ENCODE measurements at places on chromosomes 7 and 10.

- DNase-seq, result no peak
These were observed 64.9 kb downstream of the CTTNBP2 start for GRCh38 chr7:117808341-117808757.

DNA sequence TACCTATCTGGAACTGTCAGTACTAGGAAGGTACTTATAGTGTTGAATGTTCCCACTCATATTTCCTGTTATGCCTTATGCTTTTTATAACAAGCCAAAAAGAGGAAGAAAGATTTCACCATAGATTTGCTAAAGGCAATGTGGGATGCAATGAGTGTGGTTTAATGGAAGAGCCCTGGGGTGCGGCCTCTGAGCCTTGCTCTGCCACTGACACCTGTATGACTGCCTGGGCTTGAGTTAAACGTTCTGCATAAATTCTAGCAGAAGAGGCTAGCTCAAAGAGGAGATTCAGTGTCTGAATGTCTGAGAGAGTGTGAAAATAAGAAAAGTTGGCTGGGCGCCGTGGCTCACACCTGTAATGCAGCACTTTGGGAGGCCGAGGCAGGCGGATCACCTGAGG lies 143.8 kb downstream of the TPST1 start:
- DNase-seq, result no peak

DNA sequence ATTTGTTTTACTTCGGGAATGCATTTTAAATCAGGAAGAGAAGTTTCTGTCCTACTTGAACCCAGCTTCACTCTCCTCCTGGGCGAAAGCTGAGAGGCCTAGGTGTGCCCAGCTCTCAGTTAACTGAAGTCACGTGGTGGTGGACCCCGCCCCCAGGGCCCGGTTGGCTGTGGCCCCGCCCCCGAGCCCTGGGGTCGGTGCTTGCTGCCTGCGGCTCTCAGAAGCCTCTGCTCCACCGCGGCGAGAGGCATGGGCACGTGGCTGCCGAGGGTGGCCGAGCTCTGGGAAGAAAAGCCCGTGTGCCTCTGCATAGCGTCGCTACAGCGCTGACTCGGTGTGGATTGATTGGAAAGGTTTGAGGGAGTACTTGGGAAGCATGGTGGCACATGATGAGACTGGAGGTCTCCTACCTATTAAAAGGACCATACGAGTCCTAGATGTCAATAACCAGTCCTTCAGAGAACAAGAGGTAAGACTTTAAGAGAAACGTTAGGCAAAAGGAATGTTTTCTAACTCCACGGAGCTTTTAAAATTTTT lies 34.1 kb downstream of the NET1 start:
- DNase-seq, result peak; percentile 83

GRCh38 chr7:116236020-116236630 lies 25.8 kb downstream of the TES start:
- peak; percentile 70 for DNase-seq

GRCh38 chr10:97744405-97745035 lies 7.6 kb downstream of the ZFYVE27 start:
- no peak for DNase-seq

DNA sequence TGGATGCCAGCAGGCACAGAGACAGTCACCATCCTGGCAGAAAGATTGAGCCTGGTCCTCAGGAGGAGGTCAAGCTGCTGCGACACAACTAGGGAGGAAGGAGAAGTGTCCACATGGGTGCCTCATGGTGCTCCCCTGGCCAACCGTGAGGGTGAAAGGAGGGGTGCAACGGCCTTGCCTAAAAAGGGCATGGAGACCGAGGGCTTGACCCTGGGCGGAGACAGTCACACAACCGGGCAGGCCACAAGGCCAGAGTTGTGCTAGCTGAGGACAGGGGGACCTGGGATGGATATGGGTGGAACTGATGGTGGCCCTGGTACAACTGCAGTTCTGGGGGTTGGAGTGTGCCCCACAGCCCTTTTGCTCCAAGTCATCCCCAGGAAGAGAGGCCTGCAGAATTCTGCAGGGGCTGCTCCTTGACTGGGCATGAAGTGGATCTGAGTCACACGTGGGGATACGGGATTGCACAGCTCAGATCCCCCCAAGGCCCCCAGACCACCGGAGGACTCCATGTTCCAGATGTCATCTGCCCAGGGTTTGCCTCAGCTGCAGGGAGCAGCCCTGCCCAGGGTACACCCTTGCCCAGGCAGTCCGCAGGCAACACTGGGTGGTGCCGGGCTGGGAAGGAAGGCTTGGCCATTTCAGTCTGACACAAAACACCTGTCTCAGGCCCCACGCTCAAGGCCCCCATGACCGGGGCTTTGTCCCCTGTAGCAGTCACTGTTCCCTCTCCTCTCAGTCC lies 602.3 kb upstream of the MGMT start:
- DNase-seq, result no peak

- peak; percentile 74 for DNase-seq
These were observed 642 bp upstream of the PRKG1 start for GRCh38 chr10:51073453-51074237.

GRCh38 chr7:133854739-133855138 lies 272.4 kb upstream of the LRGUK start:
- peak; percentile 69 for DNase-seq

DNA sequence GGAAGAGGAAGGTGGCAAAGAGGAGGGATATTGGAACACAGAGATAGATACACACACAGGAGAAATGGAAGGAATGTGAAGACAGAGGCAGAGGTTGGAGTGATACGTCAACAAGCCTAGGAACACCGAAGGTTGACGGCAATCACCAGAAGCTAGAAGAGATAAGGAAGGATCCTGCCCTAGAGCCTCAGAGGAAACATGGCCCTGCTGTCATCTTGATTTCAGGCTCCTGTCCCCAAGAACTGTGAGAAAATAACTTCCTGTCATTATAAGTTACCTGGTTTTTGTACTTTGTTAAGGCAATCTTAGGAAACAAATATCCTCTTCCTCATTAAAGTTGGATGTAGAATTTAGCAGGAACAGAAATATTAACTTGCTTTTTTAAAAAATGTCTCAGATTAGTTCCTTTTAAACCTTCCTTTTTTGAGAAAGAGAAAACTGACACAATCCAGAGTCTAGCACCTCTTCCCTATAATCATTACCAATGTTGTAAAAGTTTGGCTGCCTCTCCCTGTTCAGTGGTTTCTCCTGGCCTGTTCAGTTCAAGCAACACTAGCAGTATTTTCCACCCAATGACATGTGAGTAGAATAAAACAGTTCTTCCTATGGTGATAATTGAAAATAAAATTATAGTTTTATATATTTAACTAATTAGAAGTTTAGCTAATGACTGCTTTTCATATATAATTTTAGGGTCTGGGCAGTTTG lies 28.8 kb upstream of the GNAI1 start:
- no peak for DNase-seq

DNA sequence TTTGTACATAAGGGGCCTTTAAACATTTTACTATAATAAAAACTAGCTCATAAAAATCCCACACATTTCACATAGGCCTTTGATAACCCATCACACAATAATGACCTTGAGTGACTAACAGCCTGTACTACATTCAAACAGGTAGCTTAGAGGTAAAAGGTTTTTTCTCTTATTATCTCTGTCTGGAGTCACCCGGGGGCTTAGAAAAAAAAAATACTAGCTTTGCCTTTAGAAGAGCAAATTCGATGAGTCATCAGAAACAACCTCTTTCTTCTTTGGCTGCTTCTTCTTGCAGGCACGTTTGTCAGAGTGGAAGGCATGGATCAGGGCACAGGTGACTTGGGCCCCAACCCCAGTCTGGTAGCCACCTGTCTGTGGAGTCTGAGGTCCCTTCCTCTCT lies 43.4 kb upstream of the ADO start:
- peak; percentile 76 for DNase-seq

DNA sequence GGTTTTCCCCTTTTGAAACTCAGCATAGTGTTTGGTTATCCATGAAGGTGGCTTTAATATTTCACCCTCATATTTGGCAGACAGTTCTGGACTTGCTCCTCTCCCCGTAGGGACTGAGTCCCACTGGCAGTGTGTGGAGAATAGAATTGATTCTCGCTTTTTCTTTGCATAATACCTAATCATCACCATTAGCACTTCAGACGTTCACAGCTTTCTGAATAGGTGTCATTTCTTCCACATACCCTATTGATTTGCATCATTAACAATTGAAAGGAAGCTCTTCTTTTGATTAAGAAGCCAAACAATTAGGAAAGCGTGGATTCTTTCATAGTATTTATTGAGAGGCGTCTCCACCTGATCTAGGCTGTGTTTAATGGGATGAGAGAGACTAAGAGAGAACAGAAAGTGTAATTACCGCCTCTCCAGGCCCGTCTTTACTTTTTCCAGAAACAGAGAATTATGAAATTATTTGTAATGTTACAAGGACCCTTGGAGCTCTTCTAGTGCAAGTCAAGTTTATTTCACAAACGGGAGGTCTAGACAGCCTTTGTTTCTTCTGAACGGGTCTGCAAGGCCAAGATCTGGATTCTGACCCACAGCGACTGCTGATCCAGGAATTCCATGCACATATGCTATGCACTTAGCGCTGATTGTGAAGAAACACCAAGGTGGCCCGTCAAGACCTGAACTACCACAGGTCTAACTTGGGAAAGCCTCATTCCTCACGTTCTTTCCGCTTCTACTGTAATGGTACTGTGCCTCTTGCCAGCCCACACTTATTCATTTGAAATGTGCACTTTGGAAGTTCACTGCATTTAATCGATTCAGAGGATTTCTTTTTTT lies 249.9 kb upstream of the C7orf33 start:
- DNase-seq, result no peak

- DNase-seq, result no peak
These were observed 59.7 kb upstream of the PDCD4 start for GRCh38 chr10:110811791-110812581.

- peak; percentile 86 for DNase-seq
These were observed 11.1 kb downstream of the STEAP1B start for GRCh38 chr7:22488643-22489462.

DNA sequence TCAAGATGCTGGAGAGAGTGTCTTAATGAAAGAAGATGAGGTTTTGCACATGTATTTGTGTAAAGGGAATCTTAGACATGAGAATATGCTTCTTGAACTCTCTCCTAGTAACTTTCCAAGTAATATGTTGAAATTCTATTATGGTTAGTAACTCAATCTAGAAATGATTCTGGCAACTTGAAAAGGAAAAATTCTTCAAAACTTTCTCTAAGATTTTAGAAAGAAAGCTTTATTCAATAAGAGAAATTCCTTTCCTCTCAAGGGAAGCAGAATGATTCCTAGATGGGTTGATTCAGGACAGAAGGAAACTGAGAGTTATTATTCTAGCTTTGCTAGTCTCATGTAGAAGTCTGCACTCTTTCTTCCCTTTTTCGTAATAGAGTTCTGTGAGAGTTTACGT lies 364.3 kb upstream of the PLXDC2 start:
- DNase-seq, result no peak

DNA sequence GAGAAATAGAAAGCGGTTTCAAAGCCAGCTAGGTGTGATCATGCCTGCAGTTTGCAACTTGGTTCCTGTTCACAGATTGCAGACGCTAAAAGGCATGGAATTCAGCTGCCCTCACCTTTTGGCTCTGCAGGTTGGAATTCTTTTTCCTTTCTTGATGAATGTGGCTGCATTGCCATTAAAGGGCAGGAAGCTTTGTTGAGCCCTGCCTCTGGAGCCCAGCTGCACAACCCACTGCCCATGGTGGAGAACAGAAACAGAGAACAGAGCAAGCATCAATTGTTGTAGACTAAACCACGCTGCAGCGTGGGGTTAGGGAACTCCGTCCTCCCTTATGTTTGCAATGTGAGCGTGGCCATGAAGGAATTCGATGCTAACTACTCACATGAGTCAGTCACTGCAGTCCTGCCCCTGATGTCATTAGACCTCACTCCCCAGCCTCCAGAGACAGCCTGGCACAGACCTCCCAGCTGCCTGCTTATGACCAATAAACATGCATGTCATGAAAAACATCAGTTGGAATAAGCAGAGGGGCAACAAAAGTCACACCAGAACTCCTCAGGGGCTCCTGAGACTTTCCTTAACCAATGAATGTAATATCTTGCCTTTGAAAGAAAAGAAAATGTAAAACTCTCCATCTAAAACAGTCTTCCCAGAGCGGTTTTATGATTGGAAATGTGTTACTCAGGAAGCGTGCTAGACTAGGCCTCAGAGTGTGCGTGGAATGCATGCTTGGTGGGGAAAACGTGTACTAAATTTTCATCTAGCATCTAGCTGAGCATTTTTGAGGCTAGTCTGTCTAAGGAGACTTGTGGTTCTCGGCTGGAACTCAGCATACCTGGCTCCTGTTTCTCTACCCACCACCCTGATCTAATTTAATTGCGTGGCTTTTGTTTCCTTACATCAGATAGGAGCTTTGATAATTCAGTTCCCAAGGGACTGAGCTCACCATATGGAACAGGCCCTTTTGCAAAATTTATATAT lies 232.2 kb downstream of the KIAA1217 start:
- peak; percentile 38 for DNase-seq

DNA sequence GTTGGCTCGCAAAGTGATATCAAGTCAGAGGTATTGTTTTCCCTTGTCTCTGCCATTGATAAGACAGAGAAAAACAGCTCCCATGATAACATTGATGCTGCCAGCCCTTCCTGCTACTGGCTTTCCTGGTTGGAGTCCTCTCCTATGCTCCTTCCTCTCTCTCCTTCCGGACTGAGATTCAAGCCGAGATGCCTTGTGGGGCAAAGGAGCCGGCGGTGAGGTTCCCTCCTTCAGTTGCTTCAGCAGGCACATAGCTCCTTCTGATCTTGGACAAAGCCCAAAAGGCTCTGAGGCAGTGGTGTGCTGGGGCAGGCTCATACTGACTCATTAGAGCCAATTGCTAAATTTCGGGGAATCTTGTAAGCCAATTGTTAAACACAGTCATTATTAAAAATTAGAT lies 8.8 kb upstream of the ZCCHC24 start:
- peak; percentile 99 for DNase-seq

DNA sequence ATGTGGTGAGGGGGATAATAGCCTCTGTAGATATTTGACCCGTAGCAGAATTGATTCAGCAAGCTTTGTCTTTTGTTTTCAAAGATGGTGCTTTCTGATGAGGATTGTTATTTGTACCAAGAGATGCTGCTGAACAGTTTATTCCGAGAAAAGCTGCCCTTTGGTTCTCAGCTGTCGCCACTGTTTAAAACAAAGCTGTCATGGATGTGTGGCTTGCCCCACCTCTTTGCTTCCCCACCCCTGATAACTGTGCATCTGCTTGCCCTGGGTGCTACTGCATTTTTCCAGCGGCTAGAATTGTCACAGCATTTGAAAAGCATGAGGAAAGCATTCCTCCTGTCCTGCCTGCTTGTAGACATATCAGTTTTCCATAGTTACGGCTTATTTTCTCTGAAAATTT lies 226.9 kb upstream of the CSTF2T start:
- no peak for DNase-seq
